Brain (organoid and tissue), 16 donors: ENCODE measurements at places on chromosomes 12 and 14.

DNA sequence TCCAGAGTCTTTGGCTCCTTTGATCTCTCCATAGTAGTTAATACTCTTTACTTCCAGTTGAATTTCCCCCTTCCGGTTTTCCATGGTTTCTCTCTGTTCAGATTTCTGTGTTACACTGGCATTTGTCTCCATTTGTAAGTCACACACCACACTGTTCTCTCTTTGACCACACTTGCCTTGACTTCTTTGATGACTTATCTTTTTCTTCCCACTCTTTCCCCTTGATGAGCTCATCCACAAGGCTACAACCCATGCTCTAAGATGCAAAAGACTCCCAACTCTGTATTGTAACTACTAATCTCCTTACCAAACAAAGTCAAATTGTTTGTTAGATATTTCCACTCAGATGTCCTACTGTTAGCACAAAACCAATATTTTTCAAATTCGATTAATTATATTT lies 242.7 kb upstream of the E2F7 start:
- DNase-seq = no peak

DNA sequence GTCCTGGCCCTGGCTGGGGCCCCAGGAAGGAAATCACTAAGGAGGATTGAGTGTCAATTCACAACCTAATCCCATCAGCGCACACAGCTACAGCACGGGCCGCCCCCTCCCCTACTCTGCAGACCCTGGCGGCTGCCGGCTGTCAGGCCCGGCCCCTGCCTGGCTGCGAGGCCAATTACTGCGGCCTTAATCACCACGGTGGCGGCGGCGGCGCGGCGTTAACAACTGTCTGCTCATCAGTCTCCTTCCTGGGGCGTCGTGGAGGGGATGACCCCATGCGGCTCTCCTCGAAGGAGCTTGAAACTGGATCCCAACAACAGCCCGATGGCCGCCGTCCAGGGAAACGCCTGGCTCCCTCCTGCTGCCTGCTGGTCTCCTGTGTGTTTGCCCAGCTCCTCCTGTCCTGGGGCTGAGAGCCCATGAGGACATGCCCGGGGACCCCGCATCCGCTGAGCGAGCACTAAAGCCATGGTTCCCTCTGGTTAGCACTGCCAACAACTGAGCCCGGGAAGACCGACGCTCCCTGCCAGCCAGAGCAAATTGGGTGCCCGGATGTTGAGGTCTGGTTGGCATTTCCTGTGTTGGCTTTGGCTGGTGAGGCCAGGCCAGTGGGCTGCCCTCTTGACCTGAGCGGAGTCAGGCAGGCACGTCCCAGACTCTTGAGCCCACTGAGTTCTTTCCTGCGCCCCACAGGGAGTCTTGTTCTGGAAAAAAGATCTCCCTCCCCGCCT lies 21.8 kb upstream of the EIF2B2 start:
- peak; percentile 53 for DNase-seq

DNA sequence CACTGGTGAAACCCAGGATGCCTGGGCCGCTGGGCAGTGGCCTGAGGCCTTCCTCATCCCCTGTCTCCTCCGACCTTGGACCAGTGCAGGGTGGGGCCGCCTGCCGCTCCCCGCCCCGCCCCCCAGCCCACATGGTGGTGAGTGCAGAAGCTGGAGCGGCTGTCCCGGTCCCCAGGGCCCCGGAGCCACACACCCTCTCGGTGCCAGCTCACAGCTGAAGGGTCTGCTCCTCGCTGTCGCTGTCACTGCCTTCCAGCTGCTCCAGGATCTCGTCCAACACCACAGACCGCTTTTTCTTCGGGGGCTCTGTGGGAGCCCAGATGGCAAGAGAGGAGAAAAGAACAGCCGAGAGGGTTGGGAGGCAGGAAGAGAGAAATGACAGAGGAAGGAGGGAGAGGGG lies 143.1 kb downstream of the RBM19 start:
- peak; percentile 84 for DNase-seq

DNA sequence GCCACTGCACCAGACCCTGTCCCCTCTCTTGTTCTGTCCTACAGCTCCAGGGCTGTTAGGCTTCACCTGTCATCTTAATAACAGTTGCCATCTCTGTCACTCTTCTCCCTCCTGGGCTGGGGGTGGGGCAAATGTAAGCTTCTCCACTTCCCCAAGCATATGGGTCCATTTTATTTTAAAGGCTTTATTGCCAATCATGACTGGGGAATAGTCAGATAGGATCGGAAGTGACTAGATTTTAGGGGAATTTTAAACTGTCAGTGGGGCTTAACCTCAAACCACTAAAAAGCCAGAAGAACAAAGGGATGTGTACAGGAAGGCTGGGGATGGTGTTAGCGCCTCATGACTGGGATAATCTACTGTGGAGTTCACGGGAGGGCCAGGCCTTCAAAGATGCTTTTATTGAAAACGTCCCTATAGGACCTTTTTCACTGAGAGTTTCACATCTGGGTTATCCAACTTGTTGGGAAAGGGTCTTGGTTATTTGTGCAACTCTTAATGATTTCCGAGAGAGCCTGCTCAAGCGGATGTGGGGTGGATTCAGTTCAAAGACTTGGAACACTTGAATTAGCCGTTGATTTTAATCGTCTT lies 41.6 kb downstream of the CHST11 start:
- DNase-seq = no peak

DNA sequence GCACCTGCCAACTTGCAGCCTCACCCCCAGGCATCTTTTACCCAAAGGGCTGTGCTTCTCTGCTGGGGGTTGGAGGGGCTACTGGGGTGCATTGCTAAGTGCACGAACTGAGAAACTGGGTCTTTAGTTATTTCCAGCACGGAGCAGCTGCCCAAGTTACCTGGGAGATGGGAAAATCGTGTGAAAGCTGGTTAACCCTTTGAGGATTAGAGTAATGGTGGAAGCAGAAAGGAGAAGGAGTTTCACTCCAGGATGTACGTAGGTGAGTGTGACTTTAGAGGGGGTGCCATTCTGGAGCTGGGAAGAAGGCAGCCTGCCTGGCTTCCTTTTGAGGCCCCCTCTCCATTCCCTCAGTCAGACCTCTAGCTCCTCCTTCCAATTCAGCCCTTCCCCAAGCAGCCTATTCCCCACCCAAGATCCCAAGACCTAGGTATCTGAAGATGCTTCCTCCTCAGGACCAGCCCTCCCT lies 1.0 kb upstream of the ADCY6 start:
- DNase-seq = peak; percentile 56

- peak; percentile 64 for DNase-seq
Observed at GRCh38 chr12:49838973-49839633, 3.8 kb downstream of the BCDIN3D start.

DNA sequence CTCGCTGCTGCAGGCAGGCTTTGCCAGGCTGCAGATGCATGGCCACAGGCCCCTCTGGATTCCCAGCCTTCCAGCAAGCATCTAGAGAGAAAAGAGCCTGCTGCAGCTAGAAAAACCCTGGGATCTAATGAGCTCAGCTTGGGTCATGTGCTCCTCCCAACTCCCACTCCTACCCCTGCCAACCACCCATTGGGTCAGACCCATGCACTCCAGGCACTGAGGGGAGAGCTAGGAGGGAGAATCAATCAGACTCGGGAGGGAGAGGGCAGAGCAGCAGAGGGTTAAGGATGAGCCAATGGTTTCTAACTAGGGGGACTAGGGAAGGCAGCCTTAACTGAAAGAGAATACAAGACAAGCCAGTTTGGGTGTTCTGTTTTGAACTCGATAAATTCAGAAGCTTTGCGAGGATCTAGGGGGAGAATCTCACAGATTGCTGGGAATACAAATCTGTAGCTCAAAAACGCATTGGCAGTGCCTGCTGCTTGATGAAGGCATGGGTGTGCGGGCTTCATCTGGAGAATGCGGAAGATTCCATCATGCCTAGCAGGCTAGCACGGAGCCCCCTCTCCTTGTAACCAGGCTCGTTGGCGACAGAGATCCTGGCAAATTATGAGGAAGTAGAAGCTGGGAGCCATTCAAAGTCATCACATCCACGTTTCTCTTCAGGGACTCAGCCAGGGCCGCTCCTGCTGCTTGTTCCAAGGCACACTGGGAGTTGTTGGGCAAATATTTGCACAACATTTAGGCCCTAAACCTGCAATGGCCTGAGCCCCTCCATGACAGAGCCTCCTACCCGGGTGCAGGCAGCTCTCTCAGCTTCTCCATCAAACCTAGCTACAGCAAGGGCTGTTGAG lies 56.4 kb downstream of the VCPKMT start:
- DNase-seq = peak; percentile 90

GRCh38 chr12:95701275-95701674 lies 89.3 kb downstream of the NTN4 start:
- DNase-seq = no peak

GRCh38 chr14:85883966-85884365 lies 354.0 kb downstream of the FLRT2 start:
- no peak for DNase-seq

DNA sequence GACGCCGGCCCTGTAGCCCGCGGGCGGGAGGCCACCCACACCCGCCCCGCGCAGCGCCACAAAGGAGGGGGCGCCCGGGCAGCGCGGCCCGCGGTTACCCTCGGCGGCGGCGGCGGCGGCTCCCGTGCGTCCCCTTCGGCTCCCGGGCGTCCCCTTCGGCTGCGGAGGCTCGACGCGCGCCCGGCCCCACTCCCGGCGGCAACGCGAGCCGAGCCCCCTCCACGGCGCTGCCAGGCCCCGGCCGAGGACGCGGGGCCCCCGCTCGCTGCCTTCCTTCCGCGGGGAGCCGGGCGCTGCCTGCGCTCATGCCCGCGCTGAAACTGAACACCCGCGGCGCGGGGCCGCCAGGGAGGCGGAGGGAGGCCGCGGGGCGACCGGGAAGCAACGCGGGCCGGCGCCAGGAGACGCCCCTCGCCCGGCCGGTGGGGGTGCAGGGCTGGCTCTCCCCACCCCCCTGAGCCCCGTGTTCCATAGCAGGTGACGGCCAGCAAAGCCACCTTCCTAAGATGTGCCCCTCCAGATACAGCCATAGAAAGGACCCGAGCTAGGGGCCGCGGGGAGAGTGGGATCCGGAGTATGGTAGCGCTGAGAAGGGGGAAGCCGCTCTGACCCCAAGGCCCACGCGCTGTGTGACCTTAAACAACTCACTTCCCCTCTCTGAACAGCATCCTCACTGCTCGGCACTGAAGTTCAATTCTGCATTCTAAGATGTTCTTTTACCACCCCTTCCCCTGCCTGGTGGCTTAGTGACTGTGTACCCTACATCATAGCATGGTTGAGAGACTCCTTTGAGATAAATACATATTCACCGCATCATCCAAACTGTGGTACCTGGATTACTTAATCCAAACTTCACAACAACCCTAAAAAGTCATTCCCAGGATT lies 42.8 kb downstream of the KDM2B start:
- DNase-seq = peak; percentile 48

GRCh38 chr12:113070117-113070906 lies 13.8 kb downstream of the DTX1 start:
- DNase-seq = no peak

GRCh38 chr12:48451372-48451771 lies 21.0 kb upstream of the ANP32D start:
- DNase-seq = no peak

GRCh38 chr12:98244136-98244535 lies 271.3 kb upstream of the TMPO start:
- DNase-seq = no peak

- no peak for DNase-seq
Observed at GRCh38 chr12:62716037-62716436, 218.9 kb downstream of the PPM1H start.

DNA sequence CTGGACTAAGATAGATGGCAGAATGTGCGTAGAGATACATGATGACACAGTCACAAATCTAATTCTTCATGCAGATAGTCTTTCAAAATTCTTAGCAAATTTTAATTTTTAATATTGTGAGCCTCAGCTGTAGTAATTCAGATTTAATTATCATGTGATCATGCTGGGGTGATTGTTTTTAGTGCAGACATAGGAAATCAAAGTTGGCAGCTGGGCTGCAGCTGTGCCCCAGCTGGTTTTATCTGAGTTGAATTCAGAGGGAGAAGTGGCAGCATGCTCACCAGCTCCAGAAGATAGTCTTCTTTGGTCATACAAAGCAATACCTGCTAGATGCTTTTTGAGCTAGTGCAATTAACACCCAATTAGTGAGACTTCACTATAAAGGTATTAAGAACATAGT lies 292.9 kb downstream of the RAD51B start:
- peak; percentile 62 for DNase-seq

GRCh38 chr14:84969501-84969900 lies 560.4 kb upstream of the FLRT2 start:
- DNase-seq = no peak

DNA sequence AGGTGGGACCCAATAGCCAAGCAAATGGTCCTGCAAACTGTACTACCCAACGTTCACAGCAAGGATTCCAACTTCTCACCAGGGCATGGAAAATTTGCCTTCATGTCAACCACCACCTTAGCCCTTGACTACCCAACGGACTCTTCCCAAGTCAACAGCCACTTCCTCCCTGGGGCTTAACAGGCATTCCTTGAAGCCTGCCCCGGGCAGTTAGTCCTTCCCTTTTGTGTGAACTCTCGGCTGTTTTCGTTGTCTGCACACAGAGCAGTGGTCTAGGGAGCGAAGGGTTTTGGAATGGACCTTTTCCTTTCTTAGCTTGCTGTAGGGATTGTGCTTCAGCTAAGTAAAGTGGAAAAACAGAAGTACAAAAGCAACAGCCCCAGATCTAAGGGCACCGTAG lies 35.2 kb upstream of the TCL1B start:
- DNase-seq = no peak

GRCh38 chr12:130199581-130200390 lies 37.5 kb downstream of the FZD10 start:
- no peak for DNase-seq

DNA sequence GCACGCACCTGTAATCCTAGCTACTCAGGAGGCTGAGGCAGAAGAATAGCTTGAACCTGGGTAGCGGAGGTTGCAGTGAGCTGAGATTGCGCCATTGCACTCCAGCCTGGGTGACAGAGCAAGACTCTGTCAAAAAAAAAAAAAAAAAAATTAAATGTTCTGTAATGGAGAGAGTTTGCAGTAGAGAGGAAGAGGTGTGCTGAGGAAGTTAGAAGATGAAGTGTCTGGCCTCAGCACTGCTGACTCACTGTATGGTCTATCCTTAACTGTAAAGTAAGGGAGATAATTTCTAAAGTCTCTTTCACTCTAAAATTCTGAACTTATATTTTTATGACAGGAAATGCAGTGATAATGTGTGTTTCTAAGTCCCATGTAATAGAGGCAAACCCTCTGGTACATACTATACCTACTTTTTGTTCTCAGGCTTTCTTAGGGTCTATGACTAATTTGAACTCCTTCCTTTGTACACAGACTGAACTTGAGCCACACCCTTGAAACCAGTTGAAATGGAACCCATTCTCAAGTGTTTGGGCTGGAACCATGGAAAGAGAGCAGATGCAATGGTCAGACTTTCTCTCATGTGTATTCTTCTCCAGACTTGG lies 278.1 kb upstream of the FAR2 start:
- DNase-seq = no peak

GRCh38 chr14:91063119-91063518 lies 2.7 kb upstream of the RPS6KA5 start:
- no peak for DNase-seq
